PC-9 (cell line): ENCODE measurements at places on chromosomes 3 and 15. TPM values are rescaled to one million over a fixed set of nuclear protein-coding genes. Genes with fewer than 3 reads are reported as not detected.

GRCh38 chr3:107945417-107946094, 145.3 kb downstream of the CD47 start:
- no peaks in the 10 kb centered on the region for H3K36me3 ChIP-seq
- no peaks in the 10 kb centered on the region for H3K4me1 ChIP-seq
- H3K4me3 ChIP-seq, result no peak overlapping the region
- DNase-seq, result no peak

GRCh38 chr3:174002543-174002942, 605.0 kb downstream of the NLGN1 start:
- H3K27ac ChIP-seq, result no peak overlapping the region
- H3K4me3 ChIP-seq, result no peak overlapping the region
- no peak for DNase-seq
- H3K27me3 ChIP-seq, result no peaks in the 10 kb centered on the region

DNA sequence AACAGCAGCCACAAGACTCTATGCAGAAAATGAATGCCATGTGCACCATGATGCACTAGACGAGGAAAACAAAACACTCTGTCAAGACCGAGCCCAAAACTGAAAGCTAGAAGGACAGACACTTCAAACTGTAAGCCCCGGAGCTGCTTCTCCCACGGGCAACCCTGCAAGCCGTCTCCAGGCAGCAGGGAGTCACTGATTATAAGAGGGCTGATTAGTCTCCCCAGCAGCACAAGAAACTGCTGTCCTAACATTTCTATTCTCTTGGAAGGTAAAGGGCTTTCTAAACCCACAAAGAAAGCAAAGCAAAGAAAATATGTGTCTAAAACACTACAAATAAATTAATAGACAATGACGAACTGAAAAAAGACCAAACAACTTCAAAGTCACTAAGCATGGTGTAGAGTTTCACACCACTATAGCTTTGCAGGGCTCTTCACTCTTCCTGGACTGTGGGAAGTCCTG, 15.5 kb downstream of the TBC1D2B start:
- no peak for DNase-seq
- peak overlapping the region; percentile 53 for H3K4me3 ChIP-seq
- peaks cover 56% of the 10 kb centered on the region for H3K4me1 ChIP-seq
- H3K36me3 ChIP-seq, result no peaks in the 10 kb centered on the region

DNA sequence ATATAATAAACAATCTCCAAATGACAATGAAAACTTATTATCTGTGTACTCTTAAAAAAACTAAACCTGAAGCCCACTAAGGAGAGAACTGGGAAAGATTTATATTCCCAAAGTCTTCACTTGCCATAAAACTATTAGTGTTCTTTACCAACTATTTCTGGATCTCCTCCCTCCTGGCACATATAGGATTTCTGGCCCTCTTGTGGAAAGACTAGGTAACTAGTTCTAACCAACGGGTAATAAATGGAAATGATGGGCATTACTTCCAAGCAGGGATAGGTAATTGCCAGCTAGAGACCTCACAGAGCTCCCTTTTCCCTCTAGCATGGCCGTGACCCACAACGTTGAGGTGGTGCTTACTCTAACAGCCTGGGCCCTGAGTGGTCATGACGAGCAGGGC, 110.1 kb downstream of the DNAH12 start:
- H3K27me3 ChIP-seq, result no peaks in the 10 kb centered on the region
- DNase-seq, result peak; percentile 40
- no peak overlapping the region for H3K27ac ChIP-seq
- H3K36me3 ChIP-seq, result no peaks in the 10 kb centered on the region

GRCh38 chr3:172697558-172697957, 13.3 kb downstream of the NCEH1 start:
- peaks cover 21% of the 10 kb centered on the region for H3K36me3 ChIP-seq
- H3K27ac ChIP-seq, result no peak overlapping the region
- no peaks in the 10 kb centered on the region for H3K27me3 ChIP-seq
- peaks cover 11% of the 10 kb centered on the region; the same call in 1 of the 2 replicates for H3K4me1 ChIP-seq

- no peak overlapping the region for H3K4me3 ChIP-seq
- H3K4me1 ChIP-seq, result peaks cover 7% of the 10 kb centered on the region; the same call in 1 of the 2 replicates
- no peak for DNase-seq
- H3K36me3 ChIP-seq, result no peaks in the 10 kb centered on the region
- no peaks in the 10 kb centered on the region for H3K27me3 ChIP-seq
- no peak overlapping the region for H3K27ac ChIP-seq
These were observed 1.3 kb upstream of the LYSMD4 start for GRCh38 chr15:99734575-99734974.

- no peak for DNase-seq
- H3K4me3 ChIP-seq, result no peak overlapping the region
- H3K27ac ChIP-seq, result no peak overlapping the region
- no peaks in the 10 kb centered on the region for H3K4me1 ChIP-seq
- H3K27me3 ChIP-seq, result no peaks in the 10 kb centered on the region
- no peaks in the 10 kb centered on the region for H3K36me3 ChIP-seq
These were observed 3.7 kb upstream of the ACKR4 start for GRCh38 chr3:132593241-132593946.

GRCh38 chr15:72318408-72318942, 1.5 kb downstream of the CELF6 start:
- H3K4me1 ChIP-seq, result no peaks in the 10 kb centered on the region
- no peak overlapping the region for H3K4me3 ChIP-seq
- no peaks in the 10 kb centered on the region for H3K27me3 ChIP-seq
- H3K27ac ChIP-seq, result no peak overlapping the region
- DNase-seq, result no peak

DNA sequence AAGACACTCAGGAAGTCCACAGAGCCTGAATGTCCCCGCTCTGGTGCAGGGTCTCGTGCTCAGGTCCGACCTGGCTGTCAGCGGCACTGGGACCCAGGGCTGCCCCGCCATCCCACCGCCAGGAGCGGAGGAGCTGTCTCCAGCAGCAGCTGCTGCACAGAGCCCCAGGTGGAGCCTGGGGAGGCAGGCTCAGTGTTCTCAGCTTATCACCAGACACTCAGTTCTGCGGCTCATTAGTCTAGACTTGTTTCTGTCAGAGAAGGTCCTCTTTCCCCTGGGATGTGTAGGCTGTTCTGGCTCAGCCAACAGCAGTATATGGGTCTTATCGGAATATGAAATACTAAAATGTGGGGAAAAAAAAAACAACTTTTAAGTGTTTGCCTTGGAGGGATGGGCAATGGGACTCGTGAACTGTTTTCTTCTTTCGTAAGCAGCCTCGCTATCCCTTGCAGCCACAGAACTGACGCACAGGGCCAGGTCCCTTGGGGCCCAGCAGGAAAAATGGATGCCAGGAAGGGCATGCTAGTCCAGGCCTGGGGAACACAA, 75.9 kb downstream of the KLF13 start:
- no peak overlapping the region for H3K27ac ChIP-seq
- no peak overlapping the region for H3K4me3 ChIP-seq
- no peak for DNase-seq
- peaks cover 32% of the 10 kb centered on the region; the same call in 1 of the 2 replicates for H3K27me3 ChIP-seq
- H3K4me1 ChIP-seq, result no peaks in the 10 kb centered on the region
- no peaks in the 10 kb centered on the region for H3K36me3 ChIP-seq

Gene PLSCR1
- total RNA-seq, result 60.1 and 64.0 TPM in 2 replicates

Gene MFGE8
- total RNA-seq, result 54.5 and 64.3 TPM in 2 replicates

Gene TMEM115
- total RNA-seq, result 35.2 and 43.5 TPM in 2 replicates
